ENCODE measurements at places on chromosomes 5 and 9. TPM values are rescaled to one million over a fixed set of nuclear protein-coding genes. Genes with fewer than 3 reads are reported as not detected.

Gene PHF24
- not detected for polyA plus RNA-seq

Gene HEMGN
- polyA plus RNA-seq, result 7.6 TPM

Gene NCS1
- polyA plus RNA-seq, result not detected

Gene OCLN
- 0.14 TPM for polyA plus RNA-seq

Gene PCDHB16
- not detected for polyA plus RNA-seq

Gene TMEM161B
- 12.1 TPM for polyA plus RNA-seq

Gene ISCA1
- polyA plus RNA-seq, result 36.7 TPM

Gene INSYN2B
- polyA plus RNA-seq, result not detected

Gene TAF11L3
- polyA plus RNA-seq, result not detected

Gene PPP2R2B
- 17.9 TPM for polyA plus RNA-seq

Gene TEX48
- not detected for polyA plus RNA-seq

Gene SH3RF2
- not detected for polyA plus RNA-seq

Gene RASGRF2
- polyA plus RNA-seq, result 21.7 TPM

Gene EFCAB9
- polyA plus RNA-seq, result not detected

Gene SH3TC2
- not detected for polyA plus RNA-seq

Gene ERGIC1
- polyA plus RNA-seq, result 23.8 TPM

Gene SCGB3A2
- polyA plus RNA-seq, result not detected

Gene CCDC152
- polyA plus RNA-seq, result 4.0 TPM

Gene SLC25A2
- not detected for polyA plus RNA-seq

Gene FOXD4
- polyA plus RNA-seq, result not detected

Gene PCDHA2
- polyA plus RNA-seq, result not detected

Gene SELENOP
- not detected for polyA plus RNA-seq

Gene FCN1
- polyA plus RNA-seq, result 2.2 TPM

Gene LEAP2
- polyA plus RNA-seq, result 0.77 TPM

Gene LRRC19
- not detected for polyA plus RNA-seq

Gene ACOT12
- polyA plus RNA-seq, result not detected

Gene WWC1
- not detected for polyA plus RNA-seq

Gene PCDHA9
- not detected for polyA plus RNA-seq
